Naive thymus-derived CD4-positive, alpha-beta T cell (primary cell): ENCODE measurements at places on chromosomes 5 and 9. TPM values are rescaled to one million over a fixed set of nuclear protein-coding genes. Genes with fewer than 3 reads are reported as not detected.
A peak's percentile ranks its signal among the peaks of the same experiment; 100 is the strongest.

DNA sequence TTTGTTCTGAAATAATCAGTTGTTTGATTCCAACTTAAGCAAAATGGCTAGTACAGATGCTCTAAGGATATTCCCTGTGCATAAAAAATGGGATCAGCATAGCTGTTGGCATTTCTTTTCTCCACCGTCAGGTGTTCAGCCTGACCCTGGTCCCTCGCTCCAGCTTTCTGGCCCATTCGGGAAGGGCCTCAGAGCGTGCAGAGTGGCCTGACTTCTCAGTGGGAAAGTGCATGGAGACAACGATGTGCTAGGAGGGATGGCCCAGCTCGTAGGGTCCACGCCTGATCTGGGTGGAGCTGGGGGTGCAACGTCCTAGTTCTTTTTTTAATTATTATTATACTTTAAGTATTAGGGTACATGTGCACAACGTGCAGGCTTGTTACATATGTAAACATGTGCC is 319.1 kb upstream of the IRX4 start:
- no peak for DNase-seq

GRCh38 chr9:72130321-72130720 is 18.9 kb upstream of the GDA start:
- DNase-seq, result no peak

- no peak for DNase-seq
These were observed 401.9 kb upstream of the ACTBL2 start for GRCh38 chr5:57884346-57885102.

DNA sequence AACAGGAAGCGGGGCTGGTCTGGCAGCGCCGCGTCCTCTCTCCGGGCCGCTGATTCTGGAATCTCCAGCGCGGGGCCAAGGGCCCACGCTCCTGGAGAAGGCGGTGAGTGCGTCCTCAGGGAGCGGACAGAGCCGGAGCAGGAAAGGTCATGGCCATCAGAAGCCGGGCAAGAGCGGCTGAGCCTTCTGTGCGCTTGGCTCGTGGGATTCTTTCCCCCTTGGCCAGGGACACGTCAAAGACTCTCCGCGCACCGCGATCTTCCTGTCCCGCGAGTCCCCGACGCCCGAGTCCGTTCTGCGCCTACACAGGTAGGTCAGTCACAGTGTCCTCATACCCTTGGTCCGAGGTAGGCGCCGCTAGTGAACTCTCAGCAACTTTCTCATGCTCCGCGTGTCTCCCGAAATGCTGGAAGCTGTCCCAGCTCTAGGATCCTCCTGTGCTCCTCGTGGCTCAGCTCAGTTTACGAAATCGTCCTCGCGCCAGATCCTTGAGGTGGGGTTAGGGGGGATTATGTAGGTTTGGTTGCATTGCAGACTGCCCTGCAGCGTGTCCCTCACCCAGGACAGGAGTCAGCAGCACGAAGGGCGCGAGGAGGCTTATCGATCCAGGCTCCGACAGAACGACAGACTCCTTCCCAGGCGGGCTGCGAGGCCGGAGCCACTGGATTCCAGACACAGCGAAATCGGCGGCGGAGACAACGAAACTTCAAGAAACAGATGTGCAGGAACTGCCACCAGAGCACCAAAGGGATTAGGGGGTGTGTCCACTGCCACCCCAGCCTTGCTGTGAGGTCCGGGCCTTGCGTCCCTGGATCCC is 8.7 kb downstream of the LHX6 start:
- no peak for DNase-seq

GRCh38 chr5:39471836-39472508 is 47.2 kb upstream of the DAB2 start:
- no peak for DNase-seq

DNA sequence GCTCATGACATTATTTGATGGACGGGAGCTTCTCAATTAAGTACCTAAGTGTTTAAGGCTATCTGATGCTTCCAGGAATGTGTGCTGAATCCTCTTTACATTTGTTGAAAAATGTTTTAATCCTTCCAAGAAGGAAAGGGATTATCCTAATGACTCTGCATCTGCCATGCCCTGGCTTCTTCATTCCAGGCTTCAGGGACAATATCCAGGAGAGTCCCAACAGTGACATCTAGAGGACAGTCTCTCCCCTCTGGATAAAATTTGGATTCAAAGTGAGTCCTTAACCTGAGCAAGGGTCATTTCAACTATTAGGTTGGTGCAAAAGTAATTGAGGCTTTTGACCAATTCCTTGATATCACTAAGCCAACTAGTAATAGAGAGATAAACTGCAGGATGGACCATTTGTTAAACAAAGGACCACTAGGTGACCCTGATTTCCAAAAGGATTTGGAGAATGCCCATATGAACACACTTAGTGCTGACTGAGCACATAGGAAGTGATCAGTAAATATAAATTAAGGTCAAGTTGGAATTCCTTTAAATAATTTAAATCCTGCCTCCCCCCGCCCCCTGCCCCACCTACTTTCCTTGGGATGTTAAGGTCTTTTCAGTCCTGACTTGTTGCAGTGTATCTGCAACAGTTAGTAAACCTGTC is 19.1 kb downstream of the TNFSF8 start:
- no peak for DNase-seq

DNA sequence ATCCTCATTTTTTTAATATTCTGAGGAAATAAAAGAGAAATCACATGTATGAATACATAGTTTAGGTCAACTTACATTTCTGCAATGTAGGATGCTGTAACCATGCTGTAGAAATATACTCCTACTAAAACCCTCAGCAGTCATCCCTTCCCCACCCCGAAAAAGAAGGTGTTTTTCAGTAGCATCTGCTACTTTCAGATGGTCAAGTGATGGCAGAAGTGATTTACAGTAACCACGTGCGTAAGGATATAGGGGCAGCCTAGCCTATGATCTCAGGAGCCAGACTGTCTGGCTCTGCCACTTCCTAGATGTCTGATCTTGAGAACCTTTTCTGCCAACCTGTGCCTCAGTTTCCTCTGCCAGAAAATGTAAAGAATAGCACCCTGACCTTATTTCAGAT is 26.0 kb upstream of the SYK start:
- DNase-seq, result no peak

- DNase-seq, result no peak
These were observed 104.3 kb upstream of the SPATA31D4 start for GRCh38 chr9:81823672-81824554.

DNA sequence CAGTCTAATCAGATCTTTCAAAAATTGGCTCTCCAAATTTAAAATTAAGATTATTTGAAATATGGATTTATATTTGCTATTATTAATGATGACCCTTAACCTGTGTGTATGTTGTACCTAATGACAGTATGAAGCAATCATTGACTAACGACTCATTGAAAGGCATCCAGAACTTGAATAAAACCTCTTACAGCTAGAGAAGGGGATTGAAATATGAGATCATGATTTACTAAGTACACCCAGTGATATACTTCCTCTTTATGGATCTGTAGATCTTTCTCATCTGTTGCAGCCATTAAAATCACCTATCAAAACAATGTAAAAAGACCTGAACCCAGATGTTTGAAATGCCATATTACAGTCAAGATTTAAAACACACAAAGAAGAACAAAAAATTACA is 126.5 kb downstream of the RPS23 start:
- no peak for DNase-seq

GRCh38 chr9:35579130-35579529 is 25.9 kb upstream of the TESK1 start:
- no peak for DNase-seq

DNA sequence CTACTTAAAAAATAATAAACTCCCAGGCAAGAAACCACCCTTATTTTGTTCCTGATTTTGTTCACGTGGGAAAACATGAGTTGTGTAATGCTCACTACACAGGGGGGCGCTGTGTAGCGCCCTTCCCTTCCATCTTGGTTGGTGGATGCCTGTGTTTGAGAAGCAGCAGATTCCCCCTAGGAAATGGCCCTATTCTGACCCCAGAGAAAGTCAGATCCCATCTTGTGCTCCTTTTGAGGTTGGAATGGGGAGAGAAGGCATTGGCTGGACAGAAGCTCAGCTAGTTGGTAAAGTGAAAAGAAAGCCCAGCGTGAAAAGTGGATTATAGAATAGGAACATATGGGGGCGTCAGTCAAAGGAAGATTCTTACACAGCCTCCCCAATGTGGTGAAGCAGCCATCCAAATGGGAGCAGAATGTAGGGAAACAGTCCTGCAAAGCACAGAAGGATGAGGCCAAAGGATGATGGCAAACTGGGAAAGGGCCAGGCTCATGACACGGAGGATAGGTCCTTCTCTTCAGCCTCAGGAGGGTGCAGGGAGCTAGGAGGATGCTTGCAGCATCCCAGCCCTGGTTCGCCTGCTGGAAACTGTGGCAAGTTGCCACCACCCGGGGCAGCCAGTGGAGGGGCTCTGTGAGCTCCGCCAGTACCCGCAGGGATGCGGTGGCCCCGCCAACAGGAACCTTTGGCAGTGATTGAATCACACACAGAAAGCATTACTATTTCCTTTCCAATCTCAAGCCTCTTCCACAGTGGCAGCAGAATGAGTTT is 314.2 kb upstream of the DAP start:
- no peak for DNase-seq

DNA sequence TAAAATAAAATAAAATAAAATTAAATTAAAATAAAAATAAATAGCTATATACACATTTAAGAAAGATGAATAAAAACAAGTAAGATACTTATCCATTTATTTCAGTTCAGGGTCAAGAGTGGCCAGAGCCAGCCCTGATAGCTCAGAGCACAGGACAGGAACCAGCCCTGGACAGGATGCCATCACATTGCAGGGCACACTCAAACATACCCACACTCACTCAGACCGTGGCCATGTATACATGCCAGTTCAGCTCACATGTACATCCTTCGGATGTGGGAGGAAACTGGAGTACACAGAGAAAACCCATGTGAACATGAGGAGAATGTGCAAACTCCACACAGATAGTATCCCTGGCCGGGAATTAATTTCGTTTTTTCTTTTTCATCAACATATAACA is 21.8 kb downstream of the NDUFS4 start:
- no peak for DNase-seq

- DNase-seq, result no peak
These were observed 1404.3 kb downstream of the MAT2B start for GRCh38 chr5:164909673-164910072.

- DNase-seq, result no peak
These were observed 128.7 kb downstream of the FBXO38 start for GRCh38 chr5:148512498-148512897.

DNA sequence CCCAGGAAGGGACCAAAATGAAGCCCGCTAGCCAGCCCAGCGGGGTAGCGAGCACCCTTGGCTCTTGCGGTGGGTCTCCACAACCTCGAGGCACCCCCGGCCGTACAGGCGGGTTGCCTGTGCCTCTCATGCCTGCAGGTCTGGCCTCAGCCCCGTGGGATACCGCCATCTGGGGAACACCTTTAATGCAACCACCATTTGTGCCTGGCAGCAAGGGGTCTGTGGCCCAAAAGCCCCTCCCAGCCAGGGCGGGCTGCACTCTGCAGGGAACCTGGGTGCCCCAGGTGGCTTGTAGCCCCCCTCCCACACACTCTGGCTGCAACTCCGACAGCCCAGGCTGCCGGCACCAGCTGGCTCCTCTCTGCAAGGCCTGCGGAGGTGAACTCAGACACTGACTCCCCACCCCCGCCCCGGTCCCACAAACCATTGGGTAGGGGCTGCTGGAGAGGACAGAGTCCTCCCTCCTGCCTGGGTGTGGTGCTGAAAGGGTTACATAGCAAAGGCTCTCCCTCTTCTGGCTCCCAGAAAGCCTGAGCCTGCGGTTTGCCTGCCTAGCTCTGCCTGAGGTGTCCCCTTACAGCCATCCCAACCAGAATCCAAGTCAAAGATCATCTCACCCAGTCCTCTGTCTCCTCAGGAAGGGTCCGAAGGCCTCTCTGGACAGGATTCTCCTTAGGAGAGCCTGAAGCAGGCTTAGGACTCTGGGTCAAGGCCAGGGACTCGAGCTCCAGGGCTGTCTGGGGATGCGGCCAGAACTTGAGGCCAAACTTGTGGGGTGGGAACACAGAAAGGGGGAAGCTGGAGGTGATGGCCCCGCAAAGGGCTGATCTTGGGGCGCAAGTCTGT is 109.4 kb downstream of the PSD2 start:
- no peak for DNase-seq

DNA sequence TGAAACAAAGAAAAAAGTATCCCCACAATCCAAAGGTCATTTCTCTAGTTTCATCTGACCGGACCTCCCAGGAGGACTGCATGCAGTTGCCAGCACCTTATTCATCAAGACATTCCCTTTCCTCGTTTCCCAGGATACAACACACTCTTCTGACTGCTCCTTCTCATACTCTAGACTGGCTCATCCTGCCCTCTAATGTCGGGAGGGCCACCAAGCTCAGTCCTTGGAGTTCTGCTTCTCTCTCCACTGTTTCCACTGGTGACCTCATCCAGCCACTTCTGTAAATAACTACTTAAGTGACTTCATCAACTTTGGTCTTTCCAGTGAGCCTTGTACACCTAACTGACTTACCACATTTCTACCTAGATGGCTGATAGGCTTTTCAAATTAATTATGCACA is 179.1 kb downstream of the EPB41L4A start:
- no peak for DNase-seq

GRCh38 chr5:152142840-152143469 is 218.3 kb upstream of the GLRA1 start:
- DNase-seq, result peak; percentile 53

- no peak for DNase-seq
These were observed 139.8 kb downstream of the COL23A1 start for GRCh38 chr5:178450121-178451028.

- no peak for DNase-seq
These were observed 117.5 kb upstream of the SHB start for GRCh38 chr9:38186404-38187115.

DNA sequence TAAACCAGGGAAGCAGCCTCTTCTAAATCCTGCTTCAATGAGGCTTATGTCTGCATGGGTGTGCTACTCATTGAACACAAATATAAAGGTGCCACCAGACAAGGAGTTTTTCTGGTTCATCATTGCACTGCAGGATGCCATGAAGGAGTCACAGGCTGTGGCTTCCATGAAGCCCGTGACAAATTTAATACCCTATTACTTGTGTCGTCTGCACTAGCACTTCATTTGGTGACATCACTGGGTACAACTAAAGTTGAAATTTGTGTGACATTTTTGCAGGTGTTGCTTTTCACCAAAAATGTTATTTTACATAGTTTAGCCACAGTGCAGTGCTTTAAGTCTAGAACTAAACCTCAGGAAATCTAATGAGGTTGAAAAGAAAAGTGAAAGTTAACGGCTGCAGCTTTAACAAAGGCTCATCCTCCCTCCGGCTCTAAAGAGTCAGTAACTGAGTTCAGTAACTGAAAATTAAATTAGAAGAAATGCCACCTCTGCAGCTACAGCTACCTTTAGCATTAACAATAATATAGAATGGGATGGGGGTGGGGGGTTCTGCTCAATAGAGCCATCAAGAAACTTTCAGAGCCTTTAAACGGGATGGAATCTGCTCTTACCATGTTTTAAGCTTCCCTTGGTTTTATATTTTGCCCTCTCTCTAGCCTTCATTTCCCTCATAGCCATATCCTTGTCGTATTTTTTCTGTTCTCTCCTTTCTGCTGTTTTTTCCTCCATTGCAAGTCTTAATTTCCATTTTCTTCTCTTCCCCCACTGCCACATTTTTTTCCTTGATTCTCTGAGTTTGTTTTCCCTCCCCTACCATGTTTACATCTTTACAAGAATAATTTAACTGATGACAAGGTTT is 233.8 kb upstream of the TMEM161B start:
- no peak for DNase-seq

- no peak for DNase-seq
These were observed 9.6 kb downstream of the ROPN1L start for GRCh38 chr5:10451137-10451824.

TXNDC8 gene
- polyA plus RNA-seq, result not detected

SLCO6A1 gene
- polyA plus RNA-seq, result not detected

MOB3B gene
- 0.07 TPM for polyA plus RNA-seq

SLC38A9 gene
- 13.3 TPM for polyA plus RNA-seq

PARP8 gene
- 50.8 TPM for polyA plus RNA-seq

CDO1 gene
- polyA plus RNA-seq, result not detected

PRRX2 gene
- polyA plus RNA-seq, result not detected
